Uterus (tissue), 4 donors: ENCODE measurements at places on chromosomes 3 and 15. TPM values are rescaled to one million over a fixed set of nuclear protein-coding genes. Genes with fewer than 3 reads are reported as not detected.

DNA sequence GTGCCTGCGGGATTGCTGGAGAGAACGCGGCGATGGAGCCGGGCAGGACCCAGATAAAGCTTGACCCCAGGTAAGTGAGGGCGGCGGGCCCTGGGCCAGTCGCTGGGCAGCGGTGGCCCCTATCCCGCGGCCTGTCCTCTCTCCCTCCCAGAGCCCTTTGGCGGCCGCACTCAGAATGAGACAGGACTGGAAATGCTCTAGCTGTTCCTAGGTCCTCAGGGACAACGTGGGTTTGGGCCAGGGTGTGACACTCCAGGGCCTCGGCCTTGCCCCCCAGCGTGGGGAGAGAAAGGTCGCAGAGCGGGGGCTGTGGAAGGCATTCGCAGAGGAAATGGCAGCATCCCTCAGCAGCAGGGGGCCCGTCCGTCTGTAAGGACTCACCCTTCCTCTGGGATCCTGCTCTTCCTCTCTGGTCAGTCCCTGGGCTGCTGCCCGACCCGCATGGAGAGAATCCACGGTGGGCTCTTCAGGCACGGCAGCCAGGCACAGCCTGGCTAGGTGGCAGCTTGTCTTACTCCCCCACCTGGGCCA lies 412 bp downstream of the SLC51A start:
- H3K4me3 ChIP-seq = no peak overlapping the region
- H3K27ac ChIP-seq = no peak overlapping the region
- no peaks in the 10 kb centered on the region for H3K27me3 ChIP-seq
- no peak for DNase-seq
- no peaks in the 10 kb centered on the region for H3K4me1 ChIP-seq

- H3K27me3 ChIP-seq = no peaks in the 10 kb centered on the region
- no peaks in the 10 kb centered on the region for H3K36me3 ChIP-seq
- no peaks in the 10 kb centered on the region for H3K4me1 ChIP-seq
- H3K27ac ChIP-seq = no peak overlapping the region
- no peak overlapping the region for H3K4me3 ChIP-seq
- DNase-seq = no peak
Measured at GRCh38 chr3:106255870-106256248, 387.0 kb upstream of the CBLB start.

- no peak overlapping the region for H3K27ac ChIP-seq
- H3K27me3 ChIP-seq = no peaks in the 10 kb centered on the region
- no peak for DNase-seq
- no peaks in the 10 kb centered on the region for H3K36me3 ChIP-seq
Measured at GRCh38 chr15:62362144-62362543, 197.1 kb upstream of the C2CD4B start.

- no peaks in the 10 kb centered on the region for H3K36me3 ChIP-seq
- peak; percentile 31 for DNase-seq
- no peak overlapping the region for H3K4me3 ChIP-seq
- no peaks in the 10 kb centered on the region for H3K27me3 ChIP-seq
Measured at GRCh38 chr3:56758539-56758981, 43.2 kb downstream of the ARHGEF3 start.

DNA sequence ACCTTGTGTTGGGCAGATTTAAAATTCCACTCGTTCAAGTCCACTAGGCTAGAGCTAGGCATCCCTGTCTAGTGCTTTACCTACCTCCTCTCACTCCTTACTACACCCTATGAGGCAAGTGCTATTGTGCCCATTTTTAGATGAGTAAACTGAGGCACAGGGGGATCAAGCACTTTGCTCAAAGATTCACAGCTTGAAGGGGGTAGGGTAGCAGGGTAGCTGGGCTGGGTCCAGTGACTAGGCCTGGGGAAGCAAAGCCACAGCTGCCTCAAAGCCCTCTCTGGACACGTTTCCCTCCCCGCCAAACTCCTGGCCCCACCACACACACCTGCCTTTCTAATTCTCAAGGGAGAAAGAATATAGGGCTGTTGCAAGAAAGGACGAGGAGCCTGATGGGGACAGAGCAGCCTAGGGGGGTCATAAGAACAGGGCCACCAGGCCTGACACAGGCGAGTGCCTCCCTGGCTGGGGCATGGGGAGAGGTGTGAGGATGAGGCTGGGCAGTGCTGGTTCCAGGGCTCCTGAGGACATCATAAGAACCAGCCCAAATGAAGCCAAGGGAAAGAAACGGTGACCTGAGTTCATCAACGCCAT lies 34.8 kb upstream of the SFMBT1 start:
- no peaks in the 10 kb centered on the region for H3K4me1 ChIP-seq
- H3K36me3 ChIP-seq = no peaks in the 10 kb centered on the region
- H3K4me3 ChIP-seq = no peak overlapping the region
- no peak overlapping the region for H3K27ac ChIP-seq

GRCh38 chr3:38154033-38154494 lies 11.3 kb upstream of the OXSR1 start:
- no peaks in the 10 kb centered on the region for H3K4me1 ChIP-seq
- no peaks in the 10 kb centered on the region for H3K27me3 ChIP-seq
- no peak for DNase-seq
- H3K4me3 ChIP-seq = no peak overlapping the region
- H3K36me3 ChIP-seq = no peaks in the 10 kb centered on the region
- no peak overlapping the region for H3K27ac ChIP-seq

- no peak for DNase-seq
- peak overlapping the region; percentile 6 for H3K4me3 ChIP-seq
- H3K27ac ChIP-seq = no peak overlapping the region
- H3K4me1 ChIP-seq = no peaks in the 10 kb centered on the region
- H3K36me3 ChIP-seq = no peaks in the 10 kb centered on the region
Measured at GRCh38 chr3:131526801-131527347, 24.1 kb upstream of the MRPL3 start.

- H3K27ac ChIP-seq = no peak overlapping the region
- H3K4me3 ChIP-seq = no peak overlapping the region
- no peak for DNase-seq
- H3K4me1 ChIP-seq = no peaks in the 10 kb centered on the region
Measured at GRCh38 chr3:27914199-27914598, 192.1 kb upstream of the EOMES start.

GRCh38 chr3:181715571-181716340 lies 4.0 kb downstream of the SOX2 start:
- no peak overlapping the region for H3K4me3 ChIP-seq
- no peak for DNase-seq
- peaks cover 43% of the 10 kb centered on the region for H3K27me3 ChIP-seq
- H3K27ac ChIP-seq = no peak overlapping the region

GRCh38 chr15:42335074-42335473 lies 24.2 kb upstream of the CAPN3 start:
- DNase-seq = no peak
- H3K27me3 ChIP-seq = no peaks in the 10 kb centered on the region
- H3K36me3 ChIP-seq = no peaks in the 10 kb centered on the region
- no peak overlapping the region for H3K4me3 ChIP-seq
- no peak overlapping the region for H3K27ac ChIP-seq

Gene TAGLN3
- total RNA-seq = not detected

Gene SAMD7
- total RNA-seq = not detected

Gene ZDHHC19
- not detected for total RNA-seq

Gene ZKSCAN7
- total RNA-seq = 3.9 TPM
